Fibroblast of lung (primary cell): ENCODE measurements at places on chromosomes 2 and 18. TPM values are rescaled to one million over a fixed set of nuclear protein-coding genes. Genes with fewer than 3 reads are reported as not detected.

The SCLY gene
- total RNA-seq, result 13.6 and 16.5 TPM in 2 replicates

The BAZ2B gene
- 47.0 and 61.8 TPM in 2 replicates for total RNA-seq

The C2orf78 gene
- not detected in 2 replicates for total RNA-seq

The IL18R1 gene
- total RNA-seq, result 0.50 and 5.4 TPM in 2 replicates

The GREB1L gene
- total RNA-seq, result 0.26 and 0.33 TPM in 2 replicates

The CCDC85A gene
- not detected in 2 replicates for total RNA-seq

The SERPINB4 gene
- not detected in 2 replicates for total RNA-seq

The C2orf15 gene
- under 0.01 TPM in 1 of 2 replicates, not detected in the other for total RNA-seq

The SERPINB10 gene
- not detected in 2 replicates for total RNA-seq

The GPR35 gene
- total RNA-seq, result 1.0 and 1.2 TPM in 2 replicates

The CPS1 gene
- total RNA-seq, result 25.7 and 27.4 TPM in 2 replicates

The MC5R gene
- total RNA-seq, result not detected in 2 replicates

The CRIM1 gene
- 135 and 364 TPM in 2 replicates for total RNA-seq

The KLHL29 gene
- total RNA-seq, result 4.9 and 7.9 TPM in 2 replicates

The FBXO11 gene
- 61.4 and 81.6 TPM in 2 replicates for total RNA-seq

The FAM237A gene
- not detected in 2 replicates for total RNA-seq

The TMEM200C gene
- 0.17 and 0.26 TPM in 2 replicates for total RNA-seq

The TMEM17 gene
- total RNA-seq, result 1.3 and 2.5 TPM in 2 replicates

The RIT2 gene
- not detected in 2 replicates for total RNA-seq

The TUBA4B gene
- not detected in 2 replicates for total RNA-seq
